Bone marrow (tissue), 2 donors: ENCODE measurements at places on chromosomes 1 and 21.

GRCh38 chr1:161074676-161075368 is 5.1 kb upstream of the ARHGAP30 start:
- DNase-seq, result no peak

DNA sequence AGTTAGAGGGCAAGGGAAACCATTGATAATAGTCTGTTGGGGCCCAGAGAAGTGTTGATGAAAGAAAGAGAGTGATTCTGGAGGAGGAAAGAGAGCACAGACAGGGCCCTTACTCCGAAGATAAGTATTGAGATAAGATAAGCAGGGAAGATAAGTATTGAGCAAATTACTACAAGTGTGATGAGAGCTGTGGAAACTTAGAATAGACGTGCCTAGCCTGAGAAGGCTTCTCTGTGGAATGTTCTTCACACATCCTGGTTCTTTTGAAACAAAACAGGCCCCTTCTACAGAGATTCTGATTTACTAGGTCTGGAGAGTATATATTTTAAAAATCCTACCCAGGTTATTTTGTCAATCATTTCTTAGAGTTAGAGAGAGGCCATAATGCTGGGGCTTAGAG is 26.4 kb downstream of the FNBP1L start:
- no peak for DNase-seq

GRCh38 chr21:21137986-21138385 is 139.8 kb downstream of the NCAM2 start:
- DNase-seq, result no peak

DNA sequence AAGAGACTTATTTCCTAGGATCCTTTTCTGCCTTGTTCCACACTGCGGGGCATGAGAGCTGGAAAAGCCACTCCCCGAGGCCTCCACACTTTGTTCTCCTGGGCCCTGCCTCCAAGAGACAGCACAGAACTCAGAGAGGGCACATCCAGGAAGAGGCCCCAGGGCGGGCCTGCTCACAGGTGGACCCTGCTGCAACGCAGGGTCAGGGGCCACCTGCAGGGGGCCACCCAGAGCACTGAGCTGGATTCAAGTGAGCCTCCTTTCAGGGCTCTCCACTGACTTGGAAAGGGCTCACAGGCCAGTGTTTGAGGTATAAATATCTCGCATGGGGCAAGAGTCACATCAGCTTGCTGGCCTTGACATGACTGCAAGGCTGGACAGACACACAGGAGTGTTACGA is 4.8 kb downstream of the RGS16 start:
- DNase-seq, result no peak

- DNase-seq, result no peak
Observed at GRCh38 chr1:223135176-223135942, 7.7 kb downstream of the TLR5 start.

GRCh38 chr1:42730988-42731387 is 9.0 kb downstream of the CLDN19 start:
- no peak for DNase-seq

GRCh38 chr1:77281491-77282186 is at the start of gene AK5:
TSS of gene AK5 (plus strand) at chr1:77282019. CDS start at chr1:77282314, 295 bp downstream.
- peak; percentile 35 for DNase-seq

- no peak for DNase-seq
Observed at GRCh38 chr1:77639056-77639455, 43.4 kb downstream of the ZZZ3 start.

GRCh38 chr1:40153073-40153770 is 8.0 kb upstream of the RLF start:
- no peak for DNase-seq

GRCh38 chr1:66725885-66726665 is 26.2 kb upstream of the DYNLT5 start:
- peak; percentile 68 for DNase-seq

- no peak for DNase-seq
Observed at GRCh38 chr1:51910221-51911000, 31.9 kb upstream of the NRDC start.

DNA sequence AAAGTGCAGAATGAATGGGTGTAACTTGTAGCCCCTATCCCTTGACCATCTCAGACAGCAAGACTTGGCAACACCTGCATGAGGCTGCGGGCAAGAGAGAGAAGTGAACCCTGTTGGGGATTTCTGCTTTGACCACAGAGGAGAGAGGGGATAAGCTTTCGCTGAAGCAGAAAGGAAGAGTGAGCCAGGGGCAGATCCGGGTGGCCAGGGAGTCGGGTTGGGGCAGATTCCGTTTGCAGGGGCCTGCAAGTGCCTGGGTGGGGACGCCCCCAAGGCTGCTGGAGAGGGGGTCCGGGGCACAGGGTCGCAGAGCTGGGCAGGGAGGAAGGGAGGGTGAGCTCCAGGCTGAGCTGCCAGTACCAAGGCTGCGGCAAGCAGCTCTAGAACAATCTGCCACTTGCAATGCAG is 25.3 kb upstream of the PIK3CD start:
- peak; percentile 10 for DNase-seq

- no peak for DNase-seq
Observed at GRCh38 chr1:56025942-56026341, 553.4 kb downstream of the PLPP3 start.

DNA sequence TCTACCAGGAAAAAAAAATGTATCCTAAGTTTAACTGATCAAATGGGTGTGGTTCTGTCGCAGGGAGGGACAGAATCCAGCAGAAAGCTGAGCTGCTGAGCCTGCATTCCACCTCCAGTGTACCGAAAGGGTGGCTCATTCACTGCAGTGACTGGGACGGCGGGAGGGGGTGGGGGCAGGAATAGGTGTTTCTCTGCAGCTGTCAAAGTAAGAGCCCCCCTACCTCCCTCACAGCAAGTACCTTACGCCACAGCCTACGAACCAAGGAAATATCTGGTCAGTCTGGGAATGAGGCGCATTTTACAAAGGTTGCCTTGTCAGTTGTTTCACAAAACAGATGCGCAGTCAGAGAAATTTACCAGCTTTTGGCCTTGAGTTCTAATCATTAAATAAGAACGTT is 1.7 kb downstream of the S100B start:
- DNase-seq, result no peak

DNA sequence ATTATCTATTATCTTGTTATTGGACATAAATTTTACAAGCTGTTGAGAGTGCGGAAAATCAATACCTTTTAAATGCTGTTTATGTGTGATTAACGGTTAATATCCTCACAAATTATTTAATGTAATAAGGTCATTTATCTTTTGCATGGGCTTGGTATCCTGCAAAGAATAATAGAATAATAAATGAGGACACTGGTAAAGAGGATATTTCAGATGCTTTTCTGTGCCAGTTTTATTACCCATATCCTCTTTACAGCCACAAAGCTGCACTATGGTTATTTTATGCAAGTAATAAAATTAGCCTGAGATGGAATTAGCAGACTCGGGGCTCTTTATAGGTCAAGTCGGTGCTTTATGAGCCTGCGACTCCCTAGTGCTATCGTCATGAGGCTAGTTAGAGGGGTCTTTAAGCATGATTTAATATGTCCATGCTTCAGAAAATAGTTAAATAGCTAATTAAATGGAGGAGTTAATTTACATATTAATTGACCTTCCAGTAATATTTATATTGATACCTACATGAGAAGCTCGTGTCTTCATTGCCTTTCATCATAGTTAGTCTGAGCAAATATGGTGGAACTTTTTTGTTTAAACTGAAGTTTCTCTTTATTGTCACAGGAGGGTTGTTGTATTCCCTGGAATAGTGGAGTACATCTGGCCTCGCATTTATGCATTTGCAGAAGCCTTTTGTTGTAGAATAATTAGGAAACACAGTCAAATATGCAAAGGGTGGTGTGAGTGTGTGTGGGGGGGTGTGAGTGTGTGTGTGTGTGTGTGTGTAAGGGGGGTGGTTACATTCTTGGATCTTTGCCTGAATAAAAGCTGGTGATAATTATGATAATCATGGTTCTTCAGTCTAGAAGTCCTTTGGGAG is 120.3 kb downstream of the ATG4C start:
- no peak for DNase-seq
